Stimulated activated CD8-positive, alpha-beta memory T cell treated with anti-CD3 and anti-CD28 coated beads, Interleukin-4, amount 100 ng/mL, for 4 hours (primary cell): ENCODE measurements at places on chromosomes 11 and 22.

DNA sequence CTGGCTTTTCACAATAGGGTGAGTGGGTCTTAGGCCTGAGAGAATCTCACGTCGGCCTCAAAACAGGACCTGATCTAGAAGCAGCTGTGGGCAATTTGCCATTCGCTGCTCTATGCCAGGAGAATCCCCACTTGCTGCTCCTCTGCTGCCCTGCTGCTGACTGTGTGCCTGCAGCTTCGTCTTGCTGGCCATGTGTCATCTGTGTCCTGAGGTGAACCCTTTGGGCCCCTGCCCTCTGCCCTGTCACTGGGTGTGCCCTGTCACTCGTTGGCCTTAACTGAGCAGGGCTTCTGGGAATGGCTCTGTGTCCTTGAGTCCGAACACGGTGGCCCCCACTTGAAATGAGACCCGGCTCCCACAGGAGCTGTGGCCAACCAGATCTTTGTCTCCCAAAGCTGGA lies 6.2 kb downstream of the NAA40 start:
- DNase-seq, result no peak

DNA sequence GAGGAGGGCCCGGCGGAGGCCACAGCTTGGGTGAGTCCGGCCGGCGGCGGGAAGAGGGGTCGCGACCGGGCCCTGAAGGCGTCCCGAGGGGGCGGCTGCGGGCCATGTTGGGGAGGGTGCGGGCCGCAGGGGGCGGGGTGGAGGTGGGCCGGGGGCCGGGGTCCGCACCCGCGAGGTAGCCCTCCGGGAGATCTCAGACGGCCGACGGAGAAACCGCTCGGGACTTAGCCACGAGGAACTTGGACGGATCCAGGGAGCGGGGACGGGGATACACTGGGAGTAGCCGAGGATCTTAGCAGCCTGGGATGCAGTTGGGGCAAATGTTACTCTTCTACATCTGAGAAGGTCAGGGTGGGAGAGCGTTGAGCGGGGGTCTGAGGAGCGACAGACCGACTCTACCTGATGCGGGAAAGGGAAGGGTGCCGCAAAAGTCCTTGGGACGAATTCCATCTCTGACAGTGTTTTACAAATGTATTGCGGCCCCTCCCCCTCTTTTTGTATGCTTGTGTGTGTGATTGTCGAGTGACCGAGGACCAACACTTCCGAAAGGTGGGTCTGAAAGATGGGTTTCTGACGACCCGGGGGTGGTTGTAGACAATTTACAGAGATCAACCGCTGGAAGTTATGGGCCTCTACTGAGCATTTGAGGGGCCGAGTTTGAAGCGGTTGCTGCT lies 658 bp downstream of the STIP1 start:
- DNase-seq, result no peak

DNA sequence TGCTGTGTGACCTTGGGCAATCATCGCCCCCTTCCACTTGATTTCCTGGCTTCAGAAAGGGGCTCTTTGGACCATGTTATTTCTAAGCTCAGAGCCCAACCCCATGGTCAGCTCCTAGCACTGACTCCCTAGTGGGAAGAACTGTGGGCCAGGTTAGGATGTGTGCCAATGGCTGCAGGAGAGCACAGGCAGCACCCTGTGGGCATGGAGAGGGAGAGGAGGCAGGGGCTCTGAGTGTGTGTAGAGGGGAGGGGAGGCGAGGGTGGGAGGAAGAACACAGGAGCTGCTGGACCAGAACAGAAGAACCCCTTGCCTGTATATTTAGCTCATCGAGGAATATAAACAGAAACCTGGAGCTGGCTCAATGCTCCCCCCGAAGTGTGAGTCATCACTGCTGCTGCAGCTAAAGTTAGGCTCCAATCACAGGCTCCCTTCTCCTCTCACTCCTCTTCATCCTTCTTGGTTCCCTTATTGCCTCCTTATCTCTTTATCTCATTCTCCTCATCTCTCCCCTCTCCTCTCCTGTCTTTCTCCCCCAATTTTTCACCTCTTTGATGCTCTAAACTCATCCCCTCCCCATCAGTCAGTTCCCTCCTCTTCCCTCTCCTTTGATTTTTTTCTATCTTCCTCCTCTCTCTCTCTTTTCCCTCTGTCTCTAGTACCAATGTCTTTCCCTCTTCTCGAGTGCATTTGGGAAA lies 14.5 kb upstream of the RPS19BP1 start:
- no peak for DNase-seq

DNA sequence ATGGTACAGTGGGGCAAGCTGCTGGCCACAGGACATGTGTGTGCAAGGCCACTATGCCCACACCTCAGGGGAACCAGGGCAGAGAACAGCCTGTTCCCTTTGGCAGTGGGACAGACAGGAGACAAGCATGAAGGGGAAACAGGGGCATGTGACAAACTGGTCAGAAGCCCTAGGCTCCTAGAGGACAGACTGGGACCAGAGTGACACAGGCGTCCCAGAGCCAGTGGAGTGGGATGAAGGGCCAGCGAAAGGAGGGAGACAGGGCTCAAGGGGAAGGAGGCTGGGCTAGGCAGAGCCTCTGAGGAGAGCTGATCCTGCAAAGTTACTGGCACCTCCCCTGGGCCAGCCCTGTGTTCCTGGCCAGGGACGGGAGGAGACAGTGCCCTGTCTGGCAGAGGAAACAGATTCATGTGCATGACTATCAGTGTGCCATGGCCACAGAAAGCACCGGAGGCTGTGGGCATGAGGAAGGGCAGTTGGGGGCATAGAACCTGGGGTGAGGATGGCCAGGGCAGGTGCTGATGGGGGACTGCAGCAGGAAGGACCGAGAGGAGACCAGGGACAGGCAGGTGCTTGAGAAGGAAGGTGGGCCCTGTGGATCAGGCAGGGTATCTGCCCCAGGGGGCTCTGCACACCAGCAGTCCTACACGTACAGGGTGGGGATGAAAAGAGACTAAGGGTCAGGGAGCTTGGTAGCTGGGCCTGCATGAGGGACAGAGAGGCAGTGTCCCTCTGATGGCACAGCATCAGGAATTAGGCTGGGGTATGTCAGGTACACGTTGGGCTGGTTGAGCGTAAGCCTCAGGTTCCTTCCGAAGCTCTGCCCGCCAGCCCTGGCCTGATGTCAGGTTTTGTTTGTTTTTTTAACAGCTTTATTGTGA lies 9.8 kb downstream of the DERL3 start:
- DNase-seq, result no peak

- no peak for DNase-seq
These were observed 106.3 kb downstream of the MPPED2 start for GRCh38 chr11:30479899-30480298.

GRCh38 chr11:57536947-57537619 lies at the start of gene SMTNL1:
Gene SMTNL1, plus strand, starts transcription at chr11:57537595. Its CDS starts 5,048 bp downstream, at chr11:57542643.
- no peak for DNase-seq

DNA sequence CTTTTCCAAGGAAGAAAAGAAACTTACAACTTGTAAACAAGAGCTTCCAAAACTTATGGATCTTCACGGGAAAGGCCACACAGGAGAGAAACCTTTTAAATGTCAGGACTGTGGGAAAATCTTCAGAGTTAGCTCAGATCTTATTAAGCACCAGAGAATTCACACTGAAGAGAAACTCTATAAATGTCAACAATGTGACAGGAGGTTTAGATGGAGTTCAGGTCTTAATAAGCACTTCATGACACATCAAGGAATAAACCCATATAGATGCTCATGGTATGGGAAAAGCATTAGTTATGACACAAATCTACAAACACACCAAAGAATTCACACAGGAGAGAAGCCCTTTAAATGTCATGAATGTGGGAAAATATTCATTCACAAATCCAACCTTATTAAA lies 32.4 kb downstream of the GAB2 start:
- DNase-seq, result no peak

GRCh38 chr11:63884196-63884932 lies 32.6 kb downstream of the RCOR2 start:
- DNase-seq, result no peak

- no peak for DNase-seq
These were observed 234.8 kb downstream of the CASP12 start for GRCh38 chr11:104663190-104664140.

DNA sequence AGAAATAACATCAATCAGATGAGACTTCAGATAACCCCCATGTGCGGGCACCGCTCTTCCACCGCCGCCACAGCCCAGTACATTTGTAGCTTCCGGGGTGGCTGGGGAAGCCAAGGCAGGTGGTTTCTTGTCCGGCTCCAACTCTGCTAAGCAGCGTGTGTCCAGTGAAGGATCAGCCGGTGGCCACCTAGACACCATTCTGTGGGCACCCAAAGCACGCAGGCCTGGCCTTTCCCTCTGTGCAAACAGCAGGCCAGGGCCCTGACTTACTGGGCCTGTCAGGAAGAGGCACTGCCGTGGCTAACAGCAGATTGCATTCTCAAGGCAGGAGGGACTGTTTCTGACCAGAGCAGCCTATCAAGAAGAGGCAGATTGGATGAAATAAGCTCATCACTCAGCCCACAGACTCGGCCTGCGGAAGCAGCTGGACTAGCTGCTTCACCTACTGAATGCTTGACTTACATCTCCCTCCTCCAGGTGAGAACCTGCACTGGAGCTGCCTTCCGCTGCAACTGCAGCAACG lies 74.8 kb downstream of the ETS1 start:
- DNase-seq, result no peak

DNA sequence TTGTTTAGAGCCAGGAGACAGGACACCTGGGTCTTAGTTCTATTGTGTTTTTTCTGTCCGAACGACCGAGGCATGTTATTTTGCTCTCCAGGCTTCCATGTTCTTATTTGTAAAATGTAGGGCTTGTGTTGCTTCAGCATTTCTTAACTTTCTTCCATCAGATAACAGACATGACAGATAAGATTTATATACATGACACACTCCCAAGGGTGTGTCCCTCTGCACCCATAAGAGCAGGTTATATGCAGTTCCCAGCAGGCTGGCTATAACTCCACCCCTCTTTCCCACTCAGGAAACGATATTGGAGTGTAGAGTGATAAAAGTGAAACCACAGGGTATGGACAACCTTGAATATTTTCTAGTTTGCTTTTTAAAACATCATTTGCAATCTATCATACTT lies 65.8 kb downstream of the APIP start:
- DNase-seq, result no peak

- no peak for DNase-seq
These were observed 1.6 kb downstream of the NCAM1 start for GRCh38 chr11:112962579-112963367.

DNA sequence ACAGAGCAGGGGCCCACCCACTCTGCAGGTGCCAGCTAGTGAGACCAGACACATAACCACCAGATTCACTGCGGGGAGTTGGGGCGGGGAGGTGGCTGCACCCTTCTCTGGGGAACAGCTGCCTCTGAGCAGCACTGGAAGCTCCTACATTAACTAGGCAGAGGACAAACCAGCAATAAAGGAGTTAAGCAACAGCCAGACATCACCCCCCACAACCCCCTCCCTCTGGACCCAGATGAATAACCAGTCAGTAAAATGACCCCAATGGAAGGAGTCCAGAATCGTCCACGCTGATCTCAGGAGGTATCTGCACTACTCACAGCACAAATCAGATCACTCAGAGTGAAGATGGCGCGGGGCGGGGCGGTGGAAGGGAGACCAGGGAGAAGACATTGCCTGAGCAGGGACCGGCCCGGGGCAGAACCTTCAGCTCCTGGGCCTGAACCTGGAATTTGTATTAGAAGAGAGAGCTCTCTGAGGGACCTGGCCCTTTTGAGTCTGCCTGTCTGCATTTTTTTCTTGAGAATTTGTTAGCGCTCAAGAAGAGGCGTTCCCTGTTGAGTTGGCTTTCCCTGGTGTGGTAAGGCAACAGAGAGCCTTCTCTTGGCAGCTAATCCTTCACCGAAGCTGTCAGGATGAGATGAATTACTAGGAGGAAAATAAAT lies 125.5 kb upstream of the NCAM1 start:
- no peak for DNase-seq

DNA sequence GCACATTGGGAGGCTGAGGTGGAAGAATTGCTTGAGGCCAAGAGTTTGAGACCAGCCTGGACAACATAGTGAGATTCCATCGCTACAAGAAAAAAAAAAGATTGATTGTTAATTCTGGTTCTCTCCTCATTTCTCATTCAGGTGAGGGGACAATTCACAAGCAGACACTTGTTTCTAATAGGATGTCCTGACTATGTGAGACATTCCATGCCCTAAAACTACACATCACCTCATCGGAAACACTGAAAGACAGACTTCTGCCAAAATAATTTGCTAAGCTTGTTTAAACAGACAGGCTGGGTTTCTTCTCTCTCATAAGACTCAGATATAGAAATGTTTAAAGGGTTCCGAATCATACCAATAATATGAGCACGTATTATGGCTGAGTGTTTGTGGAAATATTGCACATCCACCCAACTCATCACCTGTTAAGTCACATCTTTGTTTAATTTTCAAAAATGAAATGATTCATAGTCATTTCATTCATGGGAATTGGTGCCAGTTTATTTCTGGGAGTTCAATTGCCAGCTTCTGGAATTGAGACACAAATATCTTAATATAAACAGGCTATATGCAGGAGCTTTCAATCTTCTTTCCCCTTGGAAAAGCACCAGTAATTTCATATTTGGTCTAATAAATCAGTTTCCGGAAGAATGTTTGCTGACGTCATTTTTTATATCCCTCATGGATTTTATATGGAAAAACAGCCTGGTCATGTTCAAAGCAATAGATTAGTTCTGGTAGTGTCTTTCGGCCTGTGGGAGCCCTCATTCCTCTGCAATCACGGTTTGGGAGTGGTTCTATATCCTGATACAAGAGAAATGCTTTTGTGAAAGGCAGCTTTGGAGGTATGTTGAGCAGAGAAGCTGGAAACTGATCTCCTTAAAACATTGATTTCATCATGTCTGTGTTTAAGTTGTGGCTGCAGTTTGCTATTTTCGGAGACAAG lies 87.0 kb downstream of the BDNF start:
- no peak for DNase-seq

GRCh38 chr22:47994601-47995263 lies 1232.3 kb downstream of the TBC1D22A start:
- DNase-seq, result no peak

DNA sequence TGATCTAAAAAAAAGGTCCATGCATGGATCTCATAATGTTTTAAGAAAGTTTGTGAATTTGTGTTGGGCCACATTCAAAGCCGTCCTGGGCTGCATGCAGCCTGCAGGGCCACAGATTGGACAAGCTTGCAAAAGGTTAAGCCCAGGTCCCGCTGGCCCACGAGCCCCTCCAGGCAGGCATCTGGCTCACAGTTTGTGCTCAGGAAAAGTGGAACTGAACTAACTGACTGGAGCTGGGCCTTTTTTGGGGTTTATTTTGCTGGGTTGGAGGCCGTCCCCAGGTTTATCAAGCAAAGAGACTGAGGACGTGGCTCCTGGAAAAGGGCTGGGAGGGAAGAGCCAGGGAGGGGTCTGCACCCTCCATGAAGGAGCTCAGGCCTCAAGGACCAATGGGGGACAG lies 32.1 kb upstream of the BAIAP2L2 start:
- no peak for DNase-seq

DNA sequence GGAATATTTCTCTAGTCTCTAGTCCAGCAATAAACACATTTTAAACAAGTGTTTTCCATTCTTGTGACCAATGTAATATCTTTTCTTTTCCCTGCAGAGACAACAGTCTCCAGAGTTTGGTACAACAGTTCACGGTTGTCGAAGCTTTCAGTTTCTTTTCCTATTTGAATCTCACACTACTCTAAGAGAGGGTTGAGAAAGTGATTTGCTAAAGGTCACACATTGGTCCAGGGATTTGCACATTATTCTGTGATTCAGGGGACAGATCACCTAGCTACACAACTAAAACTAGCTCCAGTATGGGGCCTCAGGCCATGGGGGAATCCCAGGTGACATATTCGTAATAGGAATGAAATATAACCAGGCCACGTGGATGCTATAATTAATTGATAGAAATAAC lies 132.5 kb downstream of the HIPK3 start:
- DNase-seq, result no peak

GRCh38 chr11:90330632-90331031 lies 107.8 kb upstream of the CHORDC1 start:
- no peak for DNase-seq
